PC-9 (cell line): ENCODE measurements at places on chromosomes 6 and 20. TPM values are rescaled to one million over a fixed set of nuclear protein-coding genes. Genes with fewer than 3 reads are reported as not detected.

The AVP gene
- total RNA-seq: not detected in 2 replicates

The NKX2-2 gene
- not detected in 2 replicates for total RNA-seq

The ZNF512B gene
- total RNA-seq: 24.3 and 28.1 TPM in 2 replicates

The CYP21A2 gene
- 0.33 TPM in 1 of 2 replicates, not detected in the other for total RNA-seq

The RNF217 gene
- 38.3 and 42.3 TPM in 2 replicates for total RNA-seq

The PDE10A gene
- total RNA-seq: not detected in 2 replicates

The BHLHE23 gene
- total RNA-seq: not detected in 2 replicates

The PRRT1 gene
- total RNA-seq: 12.6 and 15.9 TPM in 2 replicates

The TMEM244 gene
- not detected in 2 replicates for total RNA-seq

DNA sequence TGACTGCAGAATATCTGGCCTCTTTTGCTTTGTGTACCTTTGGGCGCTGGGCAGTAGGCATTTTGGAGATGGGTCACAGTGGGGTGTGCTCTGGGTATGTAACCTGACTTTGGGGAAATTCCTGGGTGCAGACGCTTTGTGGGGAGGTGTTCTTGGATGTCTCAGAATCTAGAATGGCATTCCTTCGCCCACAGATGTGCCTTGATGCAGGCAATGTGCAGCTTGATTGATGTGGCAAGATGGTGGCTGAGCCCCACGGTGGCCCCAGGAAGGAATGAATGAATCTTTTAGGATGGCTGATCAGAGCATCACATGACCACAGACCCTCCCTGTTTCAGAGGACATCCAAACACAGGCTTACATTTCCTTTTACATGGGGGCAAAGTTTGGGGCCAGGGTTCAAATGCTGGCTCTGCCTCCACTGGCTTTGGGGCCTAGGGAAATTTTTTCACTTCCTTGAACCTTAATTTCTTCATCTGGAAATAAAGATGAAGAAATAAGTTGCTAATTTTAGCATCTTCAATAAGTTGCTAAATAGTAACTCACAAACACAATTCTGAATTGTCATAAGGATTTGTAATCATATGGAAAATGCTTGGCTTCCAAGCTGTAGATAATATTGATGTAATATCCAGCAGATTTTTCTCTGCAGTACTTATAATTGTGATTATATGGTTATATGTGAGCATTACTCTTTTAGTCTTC lies 5.6 kb downstream of the PPP1R16B start:
- no peak overlapping the region for H3K4me3 ChIP-seq
- no peak overlapping the region for H3K27ac ChIP-seq
- peaks cover 65% of the 10 kb centered on the region for H3K27me3 ChIP-seq
- no peaks in the 10 kb centered on the region for H3K36me3 ChIP-seq
- no peaks in the 10 kb centered on the region for H3K4me1 ChIP-seq

DNA sequence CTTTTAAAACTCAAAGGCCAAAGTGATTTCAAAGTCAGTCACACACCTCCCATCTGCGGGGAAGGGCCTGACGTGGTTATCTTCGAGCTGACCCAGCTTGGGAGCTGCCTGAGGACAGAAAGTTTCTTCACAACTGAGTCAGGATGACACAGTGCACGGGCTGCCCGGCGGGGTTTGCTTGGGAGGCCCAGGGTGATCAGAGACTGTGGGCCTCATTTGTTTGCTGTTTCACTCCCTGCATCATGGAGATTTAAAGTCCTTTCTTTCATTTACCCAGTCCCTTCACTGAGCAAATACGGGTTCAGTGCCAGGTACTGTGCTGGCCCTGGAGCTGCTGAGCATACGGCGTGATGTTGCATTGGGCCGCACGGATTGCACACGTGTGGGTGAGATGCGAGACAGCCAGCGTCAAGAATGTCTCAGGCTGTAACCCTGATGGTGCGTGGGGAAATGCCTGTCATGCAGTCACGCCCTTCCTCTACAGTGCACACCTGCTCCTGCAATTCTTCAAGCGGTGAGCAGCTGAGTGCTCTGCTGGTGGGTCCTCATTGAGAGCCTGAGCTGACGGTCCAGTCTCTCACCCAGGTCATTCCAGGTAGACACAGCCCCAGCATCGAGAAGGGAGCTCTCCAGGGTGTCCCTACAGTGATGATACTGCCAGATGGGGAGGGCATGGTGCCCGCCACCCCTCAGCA lies 82.7 kb upstream of the PMEPA1 start:
- no peak for DNase-seq
- no peaks in the 10 kb centered on the region for H3K36me3 ChIP-seq
- no peak overlapping the region for H3K4me3 ChIP-seq
- no peak overlapping the region for H3K27ac ChIP-seq

DNA sequence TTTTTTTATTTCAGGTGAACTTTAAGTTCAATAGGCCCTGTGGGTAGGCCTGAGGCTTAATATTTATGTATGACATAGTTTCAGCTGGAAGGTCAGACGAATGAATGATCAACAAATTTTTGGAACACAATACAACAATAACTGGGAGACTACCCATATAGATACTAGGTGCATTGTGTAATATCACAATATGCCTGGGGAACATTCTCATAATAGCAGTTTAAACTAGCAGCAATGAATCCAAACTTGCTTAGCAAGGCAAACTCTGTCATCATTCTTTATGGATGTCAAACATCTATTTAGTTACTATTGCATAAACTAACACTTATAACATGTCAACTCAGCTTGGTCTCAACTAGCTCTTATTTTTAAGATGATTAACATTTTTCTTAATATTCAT lies 49.3 kb downstream of the ELOVL4 start:
- DNase-seq: no peak
- peaks cover 22% of the 10 kb centered on the region for H3K4me1 ChIP-seq
- H3K36me3 ChIP-seq: no peaks in the 10 kb centered on the region

DNA sequence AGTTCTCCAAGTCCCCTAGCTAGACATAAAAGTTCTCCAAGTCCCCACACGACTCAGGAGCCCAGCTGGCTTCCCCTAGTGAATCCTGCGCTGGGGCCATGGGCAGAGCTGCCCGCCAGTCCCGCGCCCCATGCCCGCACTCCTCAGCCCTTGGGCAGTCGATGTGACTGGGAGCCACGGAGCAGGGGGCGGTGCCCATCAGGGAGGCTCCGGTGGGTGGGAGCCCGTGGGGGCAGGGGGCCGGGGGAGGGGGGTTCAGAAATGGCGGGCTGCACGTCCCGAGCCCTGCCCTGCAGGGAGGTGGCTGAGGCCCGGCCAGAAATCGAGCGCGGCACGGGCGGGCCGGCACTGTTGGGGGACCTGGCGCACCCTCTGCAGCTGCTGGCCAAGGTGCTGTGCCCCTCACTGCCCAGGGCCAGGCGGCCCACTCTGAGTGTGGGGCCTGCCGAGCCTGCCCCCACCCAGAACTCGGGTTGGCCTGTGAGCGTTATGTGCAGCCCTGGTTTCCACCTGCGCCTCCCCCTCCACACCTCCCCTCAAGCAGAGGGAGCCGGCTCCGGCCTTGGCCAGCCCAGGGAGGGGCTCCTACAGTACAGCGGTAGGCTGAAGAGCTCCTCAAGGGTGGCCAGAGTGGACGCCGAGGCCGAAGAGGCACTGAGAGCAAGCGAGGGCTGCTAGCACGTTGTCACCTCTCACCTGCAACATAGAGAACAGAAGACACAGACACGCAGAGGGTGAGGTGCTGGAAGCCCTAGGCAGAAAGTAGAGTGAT lies 11.4 kb downstream of the GSTA5 start:
- no peak overlapping the region for H3K4me3 ChIP-seq
- no peak overlapping the region for H3K27ac ChIP-seq
- DNase-seq: no peak
- H3K27me3 ChIP-seq: peaks cover 9% of the 10 kb centered on the region; the same call in 1 of the 2 replicates

GRCh38 chr6:134744301-134744700 lies 205.6 kb downstream of the ALDH8A1 start:
- no peak overlapping the region for H3K27ac ChIP-seq
- peaks cover 15% of the 10 kb centered on the region for H3K4me1 ChIP-seq
- no peaks in the 10 kb centered on the region for H3K27me3 ChIP-seq
- H3K36me3 ChIP-seq: no peaks in the 10 kb centered on the region

GRCh38 chr20:34956751-34957472 lies 1.2 kb downstream of the MYH7B start:
- no peaks in the 10 kb centered on the region for H3K36me3 ChIP-seq
- no peak for DNase-seq
- H3K27ac ChIP-seq: no peak overlapping the region
- no peaks in the 10 kb centered on the region for H3K27me3 ChIP-seq

DNA sequence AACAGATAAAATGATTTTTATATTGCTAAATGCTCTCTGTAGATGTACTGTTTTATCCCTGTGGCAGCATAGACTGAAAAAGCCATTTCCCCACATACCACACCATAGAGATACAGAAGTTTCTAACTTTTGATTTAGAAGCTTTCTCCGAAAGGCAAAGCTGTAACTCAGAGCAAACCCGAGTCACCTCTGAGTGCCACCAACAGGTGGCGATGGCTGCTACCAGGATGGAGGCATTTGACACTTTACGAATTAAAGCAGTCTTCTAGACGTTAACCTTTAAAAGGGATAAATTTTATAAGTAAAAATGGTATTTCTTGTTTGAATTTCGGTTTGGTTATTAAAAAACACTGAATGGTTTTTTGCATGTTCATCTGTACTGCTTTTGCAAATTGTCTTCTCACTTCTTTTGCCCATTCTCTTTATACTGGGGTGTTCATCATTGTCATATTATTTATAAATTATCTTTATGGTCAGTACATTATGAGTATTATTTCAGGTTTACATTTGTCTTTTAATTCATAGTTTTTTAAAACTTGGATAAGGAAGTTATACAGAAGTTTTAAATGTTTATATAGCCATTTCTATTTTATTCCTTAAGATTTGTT lies 201.0 kb upstream of the CEP162 start:
- no peaks in the 10 kb centered on the region for H3K36me3 ChIP-seq
- DNase-seq: no peak
- no peak overlapping the region for H3K27ac ChIP-seq
- H3K4me3 ChIP-seq: no peak overlapping the region
- H3K4me1 ChIP-seq: no peaks in the 10 kb centered on the region
- H3K27me3 ChIP-seq: no peaks in the 10 kb centered on the region

DNA sequence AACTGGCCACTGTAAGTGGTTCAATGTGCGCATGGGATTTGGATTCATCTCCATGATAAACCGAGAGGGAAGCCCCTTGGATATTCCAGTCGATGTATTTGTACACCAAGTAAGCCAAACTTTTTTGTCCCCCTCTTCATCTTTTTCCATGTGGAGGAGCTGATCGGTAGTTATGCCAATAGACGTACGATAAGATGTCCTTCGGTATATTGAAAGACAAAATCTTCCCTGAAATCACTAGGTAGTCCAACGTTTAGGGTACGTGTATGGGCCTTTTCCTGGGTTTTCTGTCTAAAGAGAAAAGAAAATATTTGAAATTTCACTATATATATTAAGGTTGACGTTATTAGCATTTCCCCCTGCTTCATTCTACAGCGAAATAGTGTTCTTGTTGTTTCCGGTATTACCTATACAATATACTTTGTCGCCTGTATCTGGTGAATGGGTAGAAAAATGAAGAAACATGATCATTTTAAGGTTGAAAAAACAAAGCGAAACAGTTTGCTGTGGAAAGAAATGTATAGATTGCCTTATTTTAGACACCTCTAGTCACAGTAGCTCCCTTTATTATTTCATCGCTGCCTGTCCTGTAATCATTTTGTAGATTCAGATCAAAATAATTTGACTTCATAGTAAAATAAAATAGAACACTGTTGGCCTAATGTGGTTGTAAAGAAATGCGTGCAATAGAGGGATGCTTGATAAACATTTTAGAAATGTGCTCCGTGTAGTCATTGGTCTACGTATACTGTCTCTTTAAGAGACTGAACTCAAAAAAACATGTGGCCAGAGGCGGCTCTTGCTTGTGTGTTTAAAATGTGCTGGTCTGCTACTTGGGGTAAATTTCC lies 1.5 kb downstream of the LIN28B start:
- no peaks in the 10 kb centered on the region for H3K36me3 ChIP-seq
- no peaks in the 10 kb centered on the region for H3K4me1 ChIP-seq
- no peaks in the 10 kb centered on the region for H3K27me3 ChIP-seq
- no peak for DNase-seq

DNA sequence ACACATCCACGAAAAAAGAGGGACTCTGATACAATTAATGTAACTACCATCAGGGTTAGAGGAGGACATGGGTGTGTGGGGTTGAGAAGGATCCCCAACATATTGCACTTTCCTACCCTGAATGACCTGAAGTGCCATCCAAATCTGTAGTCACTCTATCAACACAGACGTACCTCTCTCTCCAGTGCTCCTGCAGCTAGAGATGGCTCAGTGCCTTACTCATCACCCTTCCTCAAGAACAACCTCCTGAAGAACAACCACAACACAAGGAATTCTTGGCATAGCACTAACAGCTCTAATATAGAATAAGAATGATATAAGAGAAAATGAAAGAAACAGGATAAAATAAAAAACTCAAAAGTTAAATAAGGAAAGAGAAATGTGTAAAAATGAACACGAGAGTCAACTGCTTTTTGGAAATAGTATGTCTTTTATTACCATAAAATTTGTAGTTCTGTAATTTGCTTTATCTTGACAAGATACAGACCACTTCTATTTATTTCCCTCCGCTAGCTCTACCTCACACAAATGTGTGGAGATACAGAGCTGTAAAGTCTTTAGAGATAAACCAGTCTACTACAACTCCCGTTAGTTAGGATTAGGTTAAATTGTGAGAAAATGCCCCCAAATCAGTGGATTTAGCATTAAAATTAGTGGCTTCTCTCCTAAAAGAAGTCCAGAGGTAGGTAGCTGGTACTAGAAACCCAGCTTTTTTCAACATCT lies 63.9 kb downstream of the REV3L start:
- peaks cover 8% of the 10 kb centered on the region; the same call in 1 of the 2 replicates for H3K4me1 ChIP-seq
- no peak overlapping the region for H3K27ac ChIP-seq
- H3K4me3 ChIP-seq: no peak overlapping the region
- DNase-seq: no peak
- H3K36me3 ChIP-seq: no peaks in the 10 kb centered on the region

GRCh38 chr6:14799928-14800327 lies 445.9 kb upstream of the JARID2 start:
- no peaks in the 10 kb centered on the region for H3K27me3 ChIP-seq
- H3K4me3 ChIP-seq: no peak overlapping the region
- peaks cover 20% of the 10 kb centered on the region for H3K4me1 ChIP-seq
- no peaks in the 10 kb centered on the region for H3K36me3 ChIP-seq

GRCh38 chr6:12439296-12439695 lies 149.1 kb downstream of the EDN1 start:
- H3K36me3 ChIP-seq: no peaks in the 10 kb centered on the region
- no peak for DNase-seq
- no peak overlapping the region for H3K27ac ChIP-seq
- no peaks in the 10 kb centered on the region for H3K27me3 ChIP-seq
- H3K4me3 ChIP-seq: no peak overlapping the region

GRCh38 chr6:40760887-40761286 lies 173.7 kb upstream of the LRFN2 start:
- no peak for DNase-seq
- no peak overlapping the region for H3K4me3 ChIP-seq
- no peak overlapping the region for H3K27ac ChIP-seq
- H3K36me3 ChIP-seq: no peaks in the 10 kb centered on the region

GRCh38 chr6:56048601-56049000 lies 173.2 kb upstream of the BMP5 start:
- no peak for DNase-seq
- H3K27ac ChIP-seq: no peak overlapping the region

GRCh38 chr6:33820784-33821520 lies 17.1 kb upstream of the MLN start:
- H3K27ac ChIP-seq: no peak overlapping the region
- no peak overlapping the region for H3K4me3 ChIP-seq
- peaks cover under 1% of the 10 kb centered on the region; the same call in 1 of the 2 replicates for H3K4me1 ChIP-seq
- H3K36me3 ChIP-seq: no peaks in the 10 kb centered on the region
- no peak for DNase-seq

GRCh38 chr6:81792826-81793225 lies 40.3 kb upstream of the TENT5A start:
- no peaks in the 10 kb centered on the region for H3K27me3 ChIP-seq
- no peak for DNase-seq
- no peak overlapping the region for H3K27ac ChIP-seq
- no peak overlapping the region for H3K4me3 ChIP-seq
